ENCODE measurements at places on chromosomes 1 and 21.

GRCh38 chr1:94962409-94963265, 35.7 kb upstream of the CNN3 start:
- no peak for DNase-seq

GRCh38 chr1:161305867-161306519, 3.8 kb downstream of the MPZ start:
- DNase-seq, result peak; percentile 5

DNA sequence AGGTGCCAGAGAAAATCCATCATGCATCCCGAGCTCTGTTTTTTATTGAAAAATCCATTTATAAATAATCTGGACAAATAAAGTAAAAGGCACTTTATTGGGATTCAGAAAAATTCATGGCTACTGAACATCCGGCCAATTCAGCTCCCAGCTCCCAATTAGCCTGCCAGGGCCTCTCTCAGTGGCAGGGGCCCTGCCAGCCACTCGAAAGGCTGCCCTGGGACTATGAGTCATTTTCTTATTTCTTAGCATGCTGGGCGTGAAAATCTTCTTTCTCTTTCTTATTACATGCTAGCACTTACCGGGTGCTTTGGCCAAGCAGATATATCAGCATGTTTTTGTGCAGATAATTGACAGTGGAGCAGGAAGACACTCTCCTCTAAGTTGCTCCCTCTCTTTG, 283.3 kb downstream of the CAMTA1 start:
- no peak for DNase-seq

GRCh38 chr1:45640293-45640692, 16.4 kb upstream of the CCDC17 start:
- no peak for DNase-seq

DNA sequence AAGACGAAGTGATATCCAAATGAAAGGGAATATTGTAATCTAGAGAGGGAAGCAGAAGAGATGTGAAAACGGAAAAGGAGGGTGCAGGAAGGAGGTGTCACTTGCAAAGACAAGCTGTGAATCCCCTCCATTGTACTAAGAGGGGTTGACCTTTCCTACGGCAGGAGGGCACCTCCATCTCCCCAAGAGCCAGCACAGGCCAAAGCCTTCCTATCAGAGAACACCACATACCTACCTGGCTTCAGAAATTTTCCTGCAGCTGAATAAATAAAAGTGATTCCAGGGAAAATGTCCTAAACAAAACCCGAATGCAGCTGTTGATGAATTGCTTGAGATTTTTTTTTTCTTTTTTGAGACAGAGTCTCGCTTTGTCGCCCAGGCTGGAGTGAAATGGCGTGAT, 14.3 kb downstream of the KANK4 start:
- no peak for DNase-seq

- no peak for DNase-seq
These were observed 1.2 kb upstream of the CHD5 start for GRCh38 chr1:6181347-6181770.

DNA sequence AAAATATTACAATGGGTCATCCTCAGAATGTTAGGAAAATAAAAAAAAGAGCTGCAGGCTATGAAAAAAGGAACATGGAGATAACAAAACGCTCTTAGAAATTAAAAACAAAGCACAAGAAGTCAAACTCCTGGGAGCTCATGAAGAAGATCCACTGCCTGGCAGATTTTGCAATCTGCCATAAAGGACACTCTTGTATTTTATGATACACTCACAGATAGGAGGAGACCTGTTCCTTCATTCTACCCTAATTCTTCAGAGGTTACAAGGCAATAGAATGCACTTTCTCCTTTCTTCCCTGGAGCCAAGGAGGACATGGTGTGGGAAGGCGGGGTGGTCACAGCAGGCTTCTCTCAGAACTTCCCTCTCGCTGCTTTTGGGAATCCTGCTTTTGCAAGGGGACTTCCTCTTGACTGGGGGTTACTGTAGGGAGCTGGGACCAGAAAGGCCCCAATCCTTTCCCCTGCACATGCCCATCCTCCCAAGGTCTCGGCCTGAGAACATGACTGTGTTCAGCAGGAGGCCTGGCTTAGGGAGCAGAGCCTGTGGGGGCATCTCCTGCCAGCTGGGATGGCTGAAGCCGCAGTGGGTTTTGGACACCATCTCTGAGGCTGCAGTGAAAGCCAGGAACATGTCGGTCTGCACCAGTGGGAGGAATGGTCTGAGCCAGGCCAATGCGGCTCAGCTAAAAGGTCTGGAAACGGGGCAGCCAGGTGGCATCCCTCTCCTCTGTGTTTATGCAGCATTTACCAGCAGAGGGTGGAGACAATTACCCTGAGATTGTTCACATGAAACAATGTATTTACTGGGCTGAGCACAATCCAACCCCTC, 44.8 kb downstream of the GPR161 start:
- DNase-seq, result no peak

GRCh38 chr1:216666441-216666840, 56.8 kb downstream of the ESRRG start:
- DNase-seq, result no peak

DNA sequence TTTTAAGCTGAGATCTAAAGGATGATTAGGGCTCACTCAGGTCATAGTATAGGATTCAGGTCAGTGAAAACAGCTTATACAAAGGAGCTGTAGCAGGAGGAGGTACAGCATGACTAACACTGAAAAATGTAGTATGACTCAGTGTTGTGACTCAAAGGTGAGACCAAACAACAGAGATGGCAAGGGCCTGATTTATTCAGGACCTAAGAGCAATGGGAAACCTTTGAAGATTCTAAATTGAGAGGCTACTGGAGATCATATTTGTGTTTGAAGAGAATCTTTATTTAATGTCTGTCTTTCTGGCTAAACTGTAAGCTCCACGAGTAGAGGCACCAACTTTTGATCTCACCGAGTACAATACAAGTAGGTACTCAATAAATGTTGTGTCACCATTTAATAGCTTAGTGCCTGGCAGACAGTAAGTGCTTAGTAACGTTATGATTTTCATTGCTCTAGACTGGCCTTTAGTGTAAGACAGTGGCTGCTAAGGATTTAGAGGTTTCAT, 43.5 kb downstream of the PRKAA2 start:
- DNase-seq, result peak; percentile 36

GRCh38 chr1:158118713-158119402, 61.8 kb upstream of the CD1D start:
- DNase-seq, result no peak

- no peak for DNase-seq
These were observed 58.5 kb downstream of the FGGY start for GRCh38 chr1:59355361-59355760.
